CD4-positive, alpha-beta T cell treated with Interleukin-12 subunit alpha and Interleukin-12 subunit beta, for 1 hour (primary cell): ENCODE measurements at places on chromosomes 2 and 18.
A peak's percentile ranks its signal among the peaks of the same experiment; 100 is the strongest.

DNA sequence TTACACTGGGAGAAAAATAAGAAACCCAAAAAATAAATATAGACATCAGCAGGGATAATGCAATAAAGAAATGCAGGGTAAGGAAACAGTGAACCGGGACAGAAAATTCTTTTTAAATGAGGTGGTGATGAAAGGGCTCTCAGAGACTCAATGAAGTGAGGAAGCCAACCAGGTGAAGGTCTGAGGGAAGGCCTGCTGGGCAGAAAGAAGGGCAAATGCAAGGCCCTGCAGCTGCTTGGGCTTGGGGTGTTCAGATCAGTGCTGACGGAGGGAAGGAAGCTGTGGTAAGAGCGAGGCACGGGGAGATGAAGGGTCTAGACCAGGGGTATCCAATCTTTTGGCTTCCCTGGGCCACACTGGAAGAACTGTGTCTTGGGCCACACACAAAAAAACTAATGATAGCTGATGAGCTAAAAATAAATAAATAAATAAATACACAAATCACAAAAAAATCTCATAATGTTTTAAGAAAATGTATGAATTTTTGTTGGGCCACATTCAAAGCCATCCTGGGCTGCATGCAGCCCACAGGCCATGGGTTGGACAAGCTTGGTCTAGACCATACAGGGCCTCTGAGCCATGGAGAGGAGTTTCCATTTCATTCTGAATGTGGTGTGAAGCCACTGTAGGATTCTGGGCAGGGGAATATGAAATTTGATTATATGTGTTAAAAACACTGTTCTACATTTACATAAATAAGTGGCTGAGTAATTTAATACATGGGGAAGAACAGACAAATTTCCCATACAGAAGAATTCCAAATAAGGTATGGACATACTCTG lies 96.3 kb upstream of the DNMT3A start:
- no peak for DNase-seq

GRCh38 chr2:43262239-43262638 lies 35.8 kb upstream of the ZFP36L2 start:
- no peak for DNase-seq

- no peak for DNase-seq
Observed at GRCh38 chr2:27312152-27312551, 3.9 kb upstream of the UCN start.

DNA sequence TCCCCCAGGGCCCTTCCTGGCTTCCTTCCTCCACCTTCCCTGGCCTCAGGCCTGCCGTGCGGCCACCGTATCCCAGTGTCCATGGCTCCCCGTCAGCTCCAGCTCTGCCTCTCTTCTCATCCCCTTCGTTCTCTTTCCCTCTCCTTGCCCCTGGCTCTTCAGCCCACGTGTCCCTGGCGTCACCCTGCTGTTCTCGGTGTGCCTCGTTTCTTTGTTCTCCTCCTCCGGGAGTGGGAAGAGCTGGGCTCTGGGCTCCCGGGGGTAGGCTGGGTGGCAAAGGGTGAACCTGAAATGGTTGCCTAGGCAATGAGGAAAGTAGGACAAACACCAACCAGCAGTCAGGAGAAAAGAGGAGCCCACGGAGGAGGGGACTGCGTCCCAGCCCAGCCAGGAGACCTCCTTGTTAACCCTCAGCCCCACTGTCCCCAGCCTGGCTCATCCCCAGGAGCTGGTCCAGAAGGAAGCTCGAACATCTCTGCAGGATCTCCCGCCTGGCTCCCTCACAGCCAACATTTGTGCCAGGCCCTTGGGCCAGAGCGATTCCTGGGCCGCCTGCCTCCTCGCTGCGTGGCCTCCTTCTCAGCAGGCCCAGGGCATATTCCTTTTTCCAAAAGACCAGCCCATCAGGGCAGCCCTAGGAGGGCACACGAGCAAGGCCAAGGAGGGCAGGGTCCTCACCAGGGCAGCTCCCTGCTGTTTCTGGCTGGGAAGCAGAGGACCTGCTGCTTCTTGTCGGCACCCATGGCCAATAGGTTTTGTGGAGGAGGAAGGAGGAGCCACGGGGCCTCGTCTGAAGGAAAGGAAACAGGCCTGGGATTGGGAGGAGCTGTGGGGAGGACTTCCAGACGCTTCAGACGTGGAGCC lies 30.9 kb upstream of the DNMT3A start:
- no peak for DNase-seq

- no peak for DNase-seq
Observed at GRCh38 chr18:23406271-23406787, 46.8 kb upstream of the RIOK3 start.

DNA sequence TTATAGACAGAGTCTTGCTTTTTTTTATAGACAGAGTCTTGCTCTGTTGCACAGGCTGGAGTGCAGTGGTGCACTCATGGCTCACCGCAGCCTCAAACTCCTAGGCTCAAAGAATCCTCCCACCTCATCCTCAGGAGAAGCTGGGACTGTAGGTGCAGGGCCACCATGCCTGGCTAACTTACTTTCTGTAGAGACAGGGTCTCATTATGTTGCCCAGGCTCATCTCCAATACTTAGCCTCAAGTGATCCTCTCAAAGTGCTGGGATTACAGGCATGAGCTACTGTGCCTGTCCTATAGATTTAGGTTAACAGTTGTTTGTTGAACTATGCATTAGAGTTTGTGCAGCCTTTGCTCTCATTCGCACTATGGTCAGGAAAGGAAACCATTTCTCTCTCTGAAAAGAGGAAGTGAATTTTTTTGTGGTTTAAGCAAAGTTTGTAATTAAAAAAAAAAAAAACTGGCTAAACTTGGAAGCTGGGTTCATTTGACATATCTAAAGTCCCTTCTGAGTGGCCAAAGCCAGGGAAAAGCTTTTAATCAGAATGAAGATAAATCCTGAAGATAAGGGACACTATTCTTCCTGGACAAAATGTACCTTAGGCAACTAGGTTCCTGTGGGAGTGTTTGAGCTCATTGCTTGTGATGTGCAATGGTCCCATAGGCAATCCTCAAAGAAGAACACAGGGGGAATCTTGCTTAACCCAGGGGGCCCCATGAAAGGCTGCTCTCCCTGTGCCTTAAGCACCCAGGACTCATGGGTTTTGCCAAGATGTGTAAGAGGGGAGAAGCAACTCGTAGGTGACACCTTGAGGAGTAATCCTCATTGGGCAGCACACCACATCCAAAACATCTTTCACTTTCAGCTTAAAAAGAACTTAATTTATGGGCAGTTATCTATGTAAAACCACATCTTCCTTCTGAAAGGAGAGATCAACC lies 201.7 kb downstream of the MREG start:
- peak; percentile 5 for DNase-seq

- no peak for DNase-seq
Observed at GRCh38 chr2:9897846-9898245, 53.6 kb upstream of the GRHL1 start.

DNA sequence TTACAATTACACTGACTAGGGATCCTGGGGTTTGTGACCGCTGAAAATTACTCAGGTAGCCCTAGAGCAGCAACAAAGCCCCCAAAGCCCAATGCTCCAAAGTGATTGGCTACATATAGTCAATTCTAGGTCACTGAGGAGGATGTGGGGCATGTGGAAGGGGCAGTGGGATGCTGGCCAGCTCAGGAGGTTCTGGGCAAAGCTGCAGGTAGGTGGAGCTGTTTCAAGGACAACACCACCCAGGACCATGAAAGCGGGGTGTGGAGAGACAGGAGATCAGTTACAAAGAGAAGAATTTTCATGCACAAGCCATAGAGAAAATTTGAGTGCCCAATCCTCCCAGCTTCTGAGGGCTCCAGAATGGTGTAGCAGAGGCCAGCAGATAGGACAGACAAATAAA lies 75.0 kb upstream of the CCDC85A start:
- DNase-seq: no peak

GRCh38 chr18:64017870-64018269 lies 48.0 kb downstream of the SERPINB8 start:
- DNase-seq: no peak

- no peak for DNase-seq
Observed at GRCh38 chr2:165698444-165698884, 95.6 kb downstream of the GALNT3 start.

DNA sequence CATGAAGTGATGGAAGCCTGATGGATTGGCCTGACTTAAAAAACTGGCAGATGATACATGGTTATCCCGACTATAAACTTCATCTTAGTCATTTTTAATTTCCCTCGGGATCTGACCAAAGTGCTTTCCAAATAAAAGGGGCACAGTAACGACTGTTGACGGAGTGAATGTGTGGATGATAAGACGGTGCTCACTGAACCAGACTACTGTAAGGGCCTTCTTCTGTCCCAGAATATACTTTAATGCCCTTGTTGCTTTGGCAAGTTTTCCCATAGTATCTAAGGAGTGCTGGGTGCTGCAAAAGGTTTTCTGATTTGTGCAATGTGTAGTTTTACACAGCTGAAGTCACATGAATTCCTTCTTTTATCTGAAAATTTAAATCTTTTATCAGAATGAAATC lies 373.5 kb downstream of the DSEL start:
- DNase-seq: no peak

GRCh38 chr2:112529757-112530156 lies 12.5 kb upstream of the POLR1B start:
- no peak for DNase-seq

DNA sequence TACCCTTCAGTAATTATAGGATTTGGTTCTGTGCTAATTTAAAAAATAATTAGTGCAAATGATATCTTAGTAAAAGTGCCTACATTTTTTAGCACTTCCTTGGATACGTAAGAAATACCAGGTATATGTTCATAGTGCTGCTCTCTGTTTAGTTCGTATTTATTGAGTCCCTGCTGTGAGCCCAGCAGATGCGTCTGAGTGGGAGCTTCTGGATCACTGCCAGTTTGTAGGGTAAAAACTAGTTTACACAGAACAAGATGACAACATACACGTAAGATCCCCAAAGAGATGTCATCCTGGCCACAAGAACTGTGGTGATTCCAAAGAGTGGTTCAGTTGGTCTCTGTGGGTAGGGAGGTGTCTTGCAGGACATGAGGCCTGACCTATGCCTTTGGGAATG lies 103.2 kb downstream of the CTIF start:
- no peak for DNase-seq

GRCh38 chr2:173087214-173087581 lies 11.6 kb downstream of the MAP3K20 start:
- no peak for DNase-seq

DNA sequence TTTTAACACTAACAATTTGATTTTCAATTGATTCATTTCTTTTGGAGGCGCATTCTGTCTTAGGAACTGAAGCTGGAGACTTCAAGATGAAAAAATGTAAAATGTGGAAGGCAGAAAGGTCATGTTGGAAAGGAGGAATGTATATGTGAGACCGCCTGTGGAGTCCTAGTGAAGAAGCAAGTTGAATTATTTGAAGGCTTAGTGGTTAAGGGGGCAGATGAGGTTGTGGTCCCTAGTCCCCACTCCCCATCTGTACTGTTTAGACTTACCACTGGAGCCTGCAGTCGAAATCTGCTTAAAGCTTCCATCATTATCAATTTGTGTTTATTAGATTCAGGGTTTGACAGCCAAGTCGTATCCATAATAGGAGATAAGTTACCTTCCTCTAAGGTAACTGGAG lies 15.4 kb upstream of the MIB1 start:
- DNase-seq: no peak

DNA sequence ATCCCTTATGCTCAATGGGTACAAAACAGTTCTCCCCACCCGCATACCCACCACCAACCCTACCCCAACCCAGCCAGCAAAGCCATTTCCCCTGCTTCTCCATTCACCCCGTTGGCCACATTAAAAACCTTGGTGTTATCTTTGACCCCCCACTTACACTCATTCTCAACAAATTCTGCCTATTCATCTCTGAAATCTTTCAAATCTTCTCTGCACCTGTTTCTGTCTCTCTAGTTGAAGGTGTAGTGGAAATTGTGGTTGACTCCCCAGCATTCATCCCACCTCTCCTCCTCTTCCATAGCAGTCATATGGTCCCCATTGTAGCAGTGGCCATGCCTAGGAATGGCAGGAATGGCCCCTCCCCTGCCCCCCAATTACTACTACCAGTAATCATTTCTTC lies 20.5 kb upstream of the TET3 start:
- no peak for DNase-seq

GRCh38 chr2:189548666-189549448 lies 31.7 kb downstream of the SLC40A1 start:
- DNase-seq: no peak

DNA sequence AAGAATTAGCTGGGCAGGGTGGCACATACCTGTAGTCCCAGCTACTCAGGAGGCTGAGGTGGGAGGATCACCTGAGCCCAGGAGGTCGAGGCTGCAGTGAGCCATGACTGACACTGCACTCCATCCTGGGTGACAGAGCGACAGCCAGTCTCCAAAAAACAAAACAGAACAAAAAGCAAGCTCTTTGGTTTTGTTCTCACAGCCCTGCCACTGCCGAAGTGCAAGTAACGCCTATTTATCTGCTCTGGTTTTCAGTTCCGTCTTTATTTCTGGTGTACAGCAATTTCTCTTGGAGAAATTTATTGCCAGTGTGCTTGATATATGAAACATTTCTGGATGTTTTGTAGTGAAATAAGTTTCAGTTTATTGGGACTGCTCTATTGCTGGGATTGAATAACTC lies 61.9 kb downstream of the RAB10 start:
- DNase-seq: no peak

DNA sequence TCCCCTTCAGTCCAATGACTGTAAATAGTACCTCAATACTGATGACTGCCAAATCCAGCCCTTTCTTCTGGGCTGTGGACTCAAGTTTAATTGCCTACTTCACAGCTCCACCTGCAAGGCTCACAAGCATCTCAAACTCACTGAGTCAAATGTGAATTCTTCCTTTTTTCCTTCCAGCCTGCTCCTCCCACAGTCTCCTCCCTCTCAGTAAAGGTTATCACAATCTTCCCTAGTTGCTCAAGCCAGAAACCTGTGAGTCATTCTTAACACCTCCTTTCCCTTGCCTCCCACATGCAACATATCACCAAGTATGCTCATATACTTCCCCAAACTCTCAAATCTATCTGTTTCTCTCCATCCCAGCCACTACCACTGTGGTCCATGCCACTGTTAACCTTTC lies 3.7 kb upstream of the MFSD6 start:
- no peak for DNase-seq

- DNase-seq: no peak
Observed at GRCh38 chr2:105237045-105237765, 4.3 kb upstream of the GPR45 start.

DNA sequence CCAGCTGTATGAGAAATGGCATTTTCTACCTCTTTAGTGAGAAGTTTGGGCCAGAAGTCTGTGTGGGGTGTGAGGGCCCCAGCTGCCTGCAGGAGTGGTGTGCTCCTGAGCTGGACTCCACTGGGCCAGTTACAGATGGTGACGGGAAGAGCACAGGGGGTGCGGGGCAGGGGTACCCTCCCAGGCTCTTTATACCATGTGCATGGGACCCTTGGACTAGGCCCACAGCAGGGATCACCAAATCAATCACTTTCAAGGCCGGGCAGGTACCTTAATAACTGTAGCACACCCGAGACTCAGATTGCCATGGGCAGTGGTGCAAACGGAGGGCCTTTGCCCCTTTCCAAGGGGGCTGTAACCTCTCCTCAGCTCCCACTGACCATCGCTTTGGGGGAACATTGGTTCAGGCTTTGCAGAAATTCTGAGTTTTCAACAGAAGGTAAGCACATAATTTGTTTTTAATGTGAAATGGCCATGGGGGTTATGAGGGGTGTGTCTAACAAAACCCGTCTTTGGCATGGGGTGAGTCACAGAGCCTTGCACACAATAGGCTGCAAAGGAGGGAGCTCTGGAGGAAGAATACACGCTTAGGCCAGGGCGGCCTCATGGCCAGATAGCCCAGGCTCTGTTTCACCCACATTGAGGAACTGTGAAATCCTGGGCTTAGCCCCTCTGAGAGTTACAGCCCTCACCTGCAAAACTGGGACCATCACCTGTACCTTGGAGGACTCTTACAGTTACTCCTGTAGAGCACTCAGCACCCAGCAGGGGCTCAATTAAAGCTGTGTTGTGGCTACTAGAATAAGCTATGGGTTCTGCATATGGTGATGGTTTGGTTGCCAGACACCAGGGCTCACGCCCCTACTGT lies 141.0 kb upstream of the BCL2L11 start:
- DNase-seq: no peak
